ENCODE measurements at places on chromosomes 1 and 21.

DNA sequence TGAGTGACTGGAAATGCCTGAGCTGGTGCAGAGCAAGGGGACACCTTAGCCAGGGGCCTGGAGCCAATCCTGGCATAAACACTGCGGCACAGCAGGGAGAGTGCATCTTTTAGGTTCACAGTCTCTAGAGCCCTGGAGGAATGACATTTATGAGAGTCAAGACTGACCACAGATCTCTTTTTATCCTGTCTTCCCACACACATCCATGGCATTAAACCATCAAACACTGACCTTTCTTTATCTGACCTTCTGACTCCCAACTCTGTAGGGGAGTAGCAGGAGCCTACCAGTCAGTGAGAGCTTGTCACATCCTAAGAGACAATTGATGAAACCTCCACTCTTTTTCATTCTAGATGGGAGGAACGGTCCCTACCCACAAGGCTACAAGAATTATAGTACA, 7.9 kb downstream of the CD34 start:
- DNase-seq, result no peak

DNA sequence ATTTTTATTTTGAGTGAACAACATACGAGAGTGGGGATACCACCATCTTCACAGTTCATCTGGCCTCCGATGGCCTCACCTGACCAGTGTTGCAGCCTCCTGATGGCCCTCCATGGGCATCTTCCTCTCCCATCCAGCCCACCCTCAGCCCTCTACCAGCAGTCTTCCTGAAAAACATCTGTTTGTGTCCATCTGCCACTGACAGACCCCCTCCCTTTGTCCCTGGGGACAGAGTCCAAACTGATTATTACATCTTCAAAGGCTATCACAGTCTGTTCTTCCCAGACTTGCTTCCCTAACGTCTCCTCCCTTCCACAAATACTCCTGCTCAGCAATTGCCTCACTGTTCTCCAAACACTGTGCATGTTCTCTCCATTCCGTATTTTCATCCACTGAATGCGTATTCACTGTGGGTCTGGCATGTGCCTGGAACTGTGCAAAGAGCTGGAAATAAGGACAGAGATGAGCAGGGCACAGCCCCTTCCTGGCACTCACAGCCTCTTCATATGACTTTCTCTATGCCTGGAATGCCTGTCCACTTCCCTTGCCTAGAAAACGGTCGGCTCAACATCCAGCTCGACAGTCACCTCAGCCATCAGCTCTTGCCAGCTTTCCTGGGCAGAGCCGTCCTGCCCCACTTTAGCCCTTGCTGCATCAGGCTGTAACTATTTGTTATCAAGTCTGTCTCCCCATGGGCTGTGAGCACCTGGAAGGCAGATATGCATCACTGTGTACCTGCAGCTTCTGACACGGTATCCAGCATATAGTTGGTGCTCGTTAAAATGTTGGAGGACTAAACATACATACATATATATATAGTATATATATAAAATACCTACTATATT, 8.3 kb upstream of the ATF3 start:
- DNase-seq, result no peak

- DNase-seq, result no peak
These were observed 34.2 kb upstream of the TMEM125 start for GRCh38 chr1:43235451-43236121.

GRCh38 chr1:228900099-228900885, 165.0 kb downstream of the RHOU start:
- DNase-seq, result no peak

GRCh38 chr1:197391303-197392226, 123.5 kb downstream of the CRB1 start:
- no peak for DNase-seq

All from activated T-helper 1 cell treated with anti-CD3 and anti-CD28 coated beads, Interleukin-2, amount 50 U/mL, for 16 hours (primary cell).